ENCODE measurements at places on chromosomes 11 and 22. TPM values are rescaled to one million over a fixed set of nuclear protein-coding genes. Genes with fewer than 3 reads are reported as not detected.

Gene API5
- total RNA-seq: 99.3 TPM

Gene GPR152
- 0.56 TPM for total RNA-seq

Gene TMPRSS13
- not detected for total RNA-seq

Gene OLFML1
- total RNA-seq: 0.31 TPM

Gene NOX4
- 0.36 TPM for total RNA-seq

Gene NPTXR
- 8.0 TPM for total RNA-seq

Gene NAALAD2
- 23.1 TPM for total RNA-seq

Gene UEVLD
- total RNA-seq: 24.2 TPM

Gene SYT8
- total RNA-seq: 1.3 TPM

Gene SLC16A8
- total RNA-seq: 4.1 TPM

All from motor neuron (in vitro differentiated cells).